ENCODE measurements at places on chromosomes 5 and 9.

DNA sequence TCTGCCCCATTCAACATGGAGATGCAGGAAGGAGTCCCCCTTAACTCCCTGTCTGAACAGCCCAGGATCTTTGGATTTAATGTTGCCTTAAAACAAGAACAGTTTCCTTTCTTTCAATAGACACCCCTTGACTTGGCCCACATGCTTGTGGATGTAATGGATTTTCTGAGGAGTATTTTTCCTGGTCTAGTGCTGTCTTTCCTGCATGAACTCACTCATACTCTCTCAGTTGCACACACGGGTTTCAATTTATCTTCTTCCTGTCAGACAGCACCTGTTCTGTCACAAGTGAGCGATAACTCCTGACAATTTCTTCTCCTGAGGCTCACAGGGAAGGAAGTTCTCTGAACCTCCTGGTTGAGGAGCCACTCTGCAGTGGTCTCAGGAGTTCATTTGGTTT lies 85.1 kb downstream of the ACER2 start:
- DNase-seq: no peak

GRCh38 chr9:134123764-134124128 lies 12.1 kb upstream of the WDR5 start:
- DNase-seq: no peak

DNA sequence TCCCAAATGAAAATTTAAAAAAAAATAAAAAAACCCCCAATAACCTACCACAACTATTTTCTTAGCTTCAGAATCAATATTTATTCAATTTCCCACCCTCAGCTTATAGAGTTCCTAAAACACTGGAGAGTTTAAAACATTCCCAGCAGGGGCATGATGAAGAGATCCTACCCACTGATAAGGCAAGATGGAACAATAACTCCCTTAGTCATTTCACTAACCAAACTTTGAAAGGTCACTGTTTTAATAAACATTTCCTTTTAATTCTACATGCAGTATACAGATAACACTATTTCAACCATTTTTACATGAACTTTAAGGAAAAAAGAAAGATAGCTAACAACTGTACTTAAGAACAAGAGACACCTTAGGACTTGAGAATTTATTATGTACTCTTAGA lies 34.9 kb upstream of the ACOT12 start:
- DNase-seq: no peak

GRCh38 chr9:76510041-76510440 lies 51.1 kb downstream of the GCNT1 start:
- no peak for DNase-seq

GRCh38 chr5:130966990-130967525 lies 198.0 kb downstream of the HINT1 start:
- DNase-seq: no peak

DNA sequence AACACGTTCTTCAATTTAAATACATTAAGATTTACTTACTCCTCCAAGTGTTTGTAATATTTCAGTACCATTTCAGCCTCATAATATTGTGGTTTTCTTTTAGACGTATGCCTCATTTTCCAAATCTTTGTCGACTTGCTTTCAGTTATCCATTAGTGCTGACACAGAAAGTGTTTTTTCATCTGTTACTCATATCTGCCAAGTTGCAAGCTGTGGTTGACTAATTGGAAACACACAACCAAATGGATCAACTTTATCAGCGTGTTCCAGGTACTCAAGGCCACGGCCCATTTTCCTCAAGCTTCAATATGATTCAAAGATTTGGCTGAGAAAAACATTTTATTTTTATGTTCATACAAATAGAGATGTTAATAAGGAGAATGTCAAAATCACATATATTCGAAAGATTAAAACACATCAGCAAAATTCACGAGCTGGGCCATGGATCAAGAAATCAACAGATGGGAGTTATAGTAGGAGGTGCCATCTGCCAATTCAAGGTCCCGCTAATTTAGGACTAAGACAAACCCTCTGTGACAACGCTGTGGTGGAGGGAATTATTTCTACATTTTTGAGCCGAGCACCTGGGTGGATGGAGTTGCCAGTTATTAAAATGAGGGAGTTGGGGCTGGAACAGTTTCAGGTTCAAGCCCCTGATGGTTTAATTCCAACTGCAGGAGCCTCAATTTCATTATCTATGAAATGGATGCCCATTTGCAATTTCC lies 27.2 kb upstream of the CCNJL start:
- DNase-seq: peak; percentile 96

- no peak for DNase-seq
Observed at GRCh38 chr5:5221724-5222123, 81.6 kb downstream of the ADAMTS16 start.

GRCh38 chr5:92695123-92696003 lies 885.7 kb downstream of the NR2F1-AS1 start:
- no peak for DNase-seq

GRCh38 chr5:21711866-21712758 lies 1141.0 kb downstream of the CDH12 start:
- no peak for DNase-seq

GRCh38 chr9:112774006-112774996 lies 23.7 kb downstream of the SNX30 start:
- DNase-seq: no peak

DNA sequence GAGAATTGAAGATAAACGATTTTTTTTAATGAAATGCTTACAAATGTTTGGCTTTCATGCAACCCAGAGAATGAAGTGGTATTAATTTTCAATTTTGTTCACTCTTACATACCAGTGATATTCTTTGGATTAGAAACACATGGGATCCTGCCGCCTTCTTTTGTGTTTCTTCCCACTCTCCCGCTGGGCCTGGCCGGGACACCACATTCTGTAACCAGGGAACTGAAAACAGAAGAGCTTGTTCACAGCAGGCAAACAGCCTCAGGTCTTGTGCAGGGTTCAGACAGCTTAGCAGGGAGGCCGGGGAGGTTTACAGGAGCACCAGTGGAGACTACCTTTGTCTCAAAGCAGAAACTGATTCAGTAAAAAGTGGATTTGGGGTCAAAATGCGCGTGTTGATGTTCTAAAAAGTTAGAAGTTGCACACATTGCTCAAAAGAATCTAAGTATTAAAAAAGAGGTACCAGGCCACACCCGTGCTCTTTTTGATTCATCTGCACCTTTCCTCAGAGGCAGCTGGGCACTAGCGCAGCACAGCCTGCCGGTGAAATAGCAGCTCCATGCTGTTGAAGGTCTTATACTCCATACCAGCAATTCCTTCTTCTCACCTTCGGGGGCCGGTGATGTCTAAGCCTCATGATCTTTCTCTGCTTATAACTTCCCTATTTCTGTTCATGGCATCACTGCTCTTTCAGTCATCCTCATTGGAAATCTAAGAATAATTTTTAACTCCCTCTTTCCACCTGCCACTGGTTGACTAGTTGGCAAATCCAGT lies 67.1 kb downstream of the GRAMD2B start:
- DNase-seq: no peak

DNA sequence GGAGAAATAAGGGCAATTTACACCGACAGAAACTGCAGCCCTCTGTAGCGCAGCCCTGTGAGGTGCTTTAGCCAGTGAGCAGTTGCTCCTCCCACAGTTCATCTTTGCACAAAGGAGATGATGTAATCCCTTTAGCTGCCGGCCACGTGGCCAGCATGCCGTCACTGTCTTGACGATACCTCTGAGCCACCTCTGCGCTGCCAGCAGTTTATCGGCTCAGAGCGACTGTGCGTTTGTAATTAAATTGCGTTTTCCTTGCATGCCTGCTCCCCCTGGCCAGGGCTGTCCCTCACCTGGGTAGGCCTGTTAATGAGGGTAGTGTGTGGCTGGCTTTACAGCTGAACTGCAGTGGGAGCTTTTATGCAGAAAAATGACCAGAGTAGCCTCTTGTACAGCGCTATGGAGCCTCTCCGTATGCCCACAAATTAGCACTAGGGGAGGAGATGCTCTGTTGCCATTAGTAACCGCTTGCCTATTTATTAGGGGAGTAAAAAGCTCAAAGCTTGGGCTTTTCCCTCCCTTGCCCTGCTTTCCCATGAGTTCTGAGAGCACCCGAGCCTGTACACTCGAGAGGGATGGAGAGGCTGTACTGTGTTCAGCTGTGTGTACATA lies 107.0 kb downstream of the TRIO start:
- peak; percentile 11 for DNase-seq

DNA sequence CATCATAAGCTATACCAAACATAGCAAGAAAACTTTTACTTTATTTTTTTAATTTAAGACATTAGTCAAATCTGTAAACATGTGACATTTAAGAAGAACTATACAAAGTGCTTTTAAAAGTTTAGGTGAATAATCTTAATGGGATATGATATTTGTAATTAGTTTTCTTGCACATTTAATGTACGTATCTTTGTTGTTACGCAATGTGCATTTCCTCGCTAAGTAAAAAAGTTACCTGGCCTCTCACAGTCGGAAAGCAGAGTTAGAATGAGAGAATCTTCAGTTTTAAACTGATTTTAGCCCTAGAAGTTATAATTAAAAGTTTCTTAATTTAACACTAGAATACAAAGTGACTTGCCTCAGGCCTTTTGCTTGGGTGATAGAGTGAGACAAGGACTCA lies 589.8 kb downstream of the DMRTA1 start:
- DNase-seq: no peak

GRCh38 chr5:114402206-114402605 lies 40.3 kb downstream of the KCNN2 start:
- DNase-seq: no peak

DNA sequence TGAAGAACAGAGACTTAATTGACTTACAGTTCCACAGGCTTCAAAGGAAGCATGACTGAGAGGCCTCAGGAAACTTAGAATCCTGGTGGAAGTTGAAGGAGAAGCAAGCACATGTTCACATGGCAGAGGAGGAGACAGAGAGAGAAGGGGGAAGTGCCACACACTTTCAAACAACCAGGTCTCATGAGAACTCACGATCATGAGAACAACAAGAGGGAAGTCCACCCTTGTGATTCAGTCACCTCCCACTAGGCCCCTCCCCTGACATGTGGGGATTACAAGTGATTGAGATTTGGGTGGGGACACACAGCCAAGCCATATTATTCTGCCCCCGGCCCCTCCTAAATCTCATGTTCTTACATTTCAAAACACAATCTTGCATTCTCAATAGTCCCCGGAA lies 19.5 kb downstream of the NR3C1 start:
- no peak for DNase-seq

DNA sequence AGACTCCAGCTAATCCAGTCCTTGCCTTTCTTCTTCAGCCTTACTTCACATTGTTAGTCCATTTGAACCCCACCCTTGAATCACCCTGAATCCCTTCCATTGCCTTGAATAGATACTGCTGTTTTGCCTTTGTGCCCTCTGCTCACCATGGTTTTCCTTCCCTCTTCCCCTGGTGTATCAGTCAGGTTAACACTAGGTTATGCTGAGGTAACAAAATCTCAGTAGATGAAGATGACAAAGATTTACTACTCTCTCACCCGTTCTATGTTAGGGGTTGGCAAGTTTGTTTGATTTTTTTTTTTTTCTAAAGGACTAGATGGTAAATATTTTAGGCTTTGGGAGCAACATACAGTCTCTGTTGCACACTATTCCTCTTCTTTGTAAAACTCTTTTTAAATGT lies 3.3 kb upstream of the VLDLR start:
- no peak for DNase-seq

DNA sequence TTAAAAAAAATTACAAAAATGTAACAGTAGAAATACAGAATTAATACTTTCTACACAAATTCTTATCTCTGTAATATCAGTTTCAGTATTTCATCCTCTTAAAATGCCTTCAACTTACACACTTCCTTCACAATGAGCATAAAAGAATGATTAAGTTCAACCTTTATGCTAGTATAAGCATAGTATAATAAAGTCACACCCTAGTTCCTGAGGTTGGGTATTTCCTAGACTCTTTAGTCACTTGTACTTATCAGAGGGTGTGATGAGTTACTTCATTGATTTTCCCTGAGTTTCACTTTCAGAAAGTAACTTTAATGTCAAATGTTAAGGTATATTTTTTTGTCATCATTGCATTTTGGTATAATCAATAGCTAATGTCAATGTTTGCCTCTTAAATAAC lies 302.4 kb downstream of the PDE4D start:
- DNase-seq: no peak

DNA sequence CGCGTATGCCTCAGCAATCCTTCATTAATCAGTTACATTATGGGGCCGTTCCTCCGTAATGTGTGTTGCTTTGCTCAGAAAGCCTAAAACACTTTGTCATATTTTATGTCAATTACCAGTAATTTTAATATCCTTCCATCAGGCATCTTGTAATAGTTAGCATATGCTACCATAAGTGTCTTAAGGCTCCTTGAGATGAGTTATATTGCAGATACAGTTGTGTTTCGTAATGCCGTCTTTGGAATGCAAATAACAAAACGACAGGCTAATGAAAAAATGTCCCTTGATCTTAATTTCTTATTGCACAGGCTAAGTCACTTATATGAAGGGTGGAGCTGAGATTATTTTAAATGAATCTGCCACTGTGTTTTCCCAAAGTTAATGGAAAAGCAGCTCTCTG lies 50.5 kb downstream of the TBCA start:
- no peak for DNase-seq

- no peak for DNase-seq
Observed at GRCh38 chr9:88187631-88188030, 49.4 kb upstream of the SPATA31C2 start.

GRCh38 chr9:75109210-75109839 lies 21.0 kb downstream of the OSTF1 start:
- DNase-seq: no peak

Measured in NCI-H1694 treated with DMSO at 0.1 percent for 48 hours (cell line).